ENCODE measurements at places on chromosomes 1 and 21.

GRCh38 chr1:31930836-31931592 lies 7.2 kb downstream of the PTP4A2 start:
- no peak for DNase-seq

GRCh38 chr1:67367370-67368045 lies 59.8 kb downstream of the IL12RB2 start:
- DNase-seq: peak; percentile 89

DNA sequence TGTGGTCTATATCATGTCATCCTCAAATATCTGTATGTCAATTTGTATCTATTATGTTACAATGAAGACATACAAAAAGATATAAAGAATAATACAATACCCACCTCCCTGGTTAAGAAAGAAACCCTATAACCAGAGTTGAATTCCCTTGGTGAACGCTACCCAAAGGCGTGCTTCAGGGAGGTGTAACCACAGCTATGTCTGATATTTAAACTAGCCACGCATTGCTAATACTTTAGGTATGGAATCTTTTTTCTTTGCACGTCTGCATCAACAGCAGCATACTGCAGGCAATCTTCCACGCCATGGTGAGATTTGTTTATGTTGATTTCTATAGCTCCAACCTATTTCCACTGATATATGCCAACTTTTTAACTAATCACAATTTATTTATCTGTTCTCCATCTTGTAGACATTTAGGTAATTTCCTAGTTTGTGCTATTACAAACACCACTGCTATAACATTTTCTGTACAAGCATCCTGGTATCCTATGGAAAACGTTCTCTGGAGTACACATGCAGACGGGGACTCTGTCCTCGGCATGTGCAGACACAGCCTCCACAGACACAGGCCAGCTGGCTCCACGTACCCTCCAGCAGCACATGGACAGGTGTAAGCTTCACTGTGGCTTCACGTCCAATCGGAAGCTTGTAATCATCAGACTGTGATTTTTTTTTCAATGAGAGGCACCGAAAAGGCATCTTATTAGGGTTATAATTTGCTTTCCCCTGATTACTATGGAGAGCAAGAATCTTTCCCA lies 58.5 kb downstream of the HSF2BP start:
- DNase-seq: no peak

- DNase-seq: no peak
These were observed 82.0 kb upstream of the PTGFR start for GRCh38 chr1:78408810-78409209.

- DNase-seq: no peak
These were observed 5.1 kb downstream of the MINDY1 start for GRCh38 chr1:151001602-151002001.

DNA sequence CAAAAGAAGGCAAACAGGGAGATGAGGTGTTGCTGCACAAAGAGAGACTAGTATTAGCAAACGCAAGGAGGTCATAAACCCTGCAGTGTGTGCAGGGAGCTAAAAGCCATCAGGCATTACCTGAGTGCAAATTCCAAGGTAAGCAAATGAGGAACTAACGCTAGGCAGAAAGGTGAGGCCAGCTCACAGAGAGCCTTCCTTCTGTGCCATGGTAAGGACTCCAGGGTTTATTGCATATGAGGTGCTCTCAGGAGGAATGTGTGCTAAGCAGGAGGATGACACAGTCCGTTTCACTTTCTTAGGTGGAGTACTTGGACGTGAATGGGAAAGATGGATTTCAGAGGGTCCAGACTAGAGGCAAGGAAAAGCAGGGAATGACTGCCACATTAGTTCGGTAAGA lies 44.6 kb upstream of the MYBPHL start:
- no peak for DNase-seq

- no peak for DNase-seq
These were observed 134.0 kb downstream of the HIVEP3 start for GRCh38 chr1:41784531-41785274.

- DNase-seq: no peak
These were observed 181.4 kb upstream of the L1TD1 start for GRCh38 chr1:62013264-62013663.

- no peak for DNase-seq
These were observed 85.9 kb downstream of the PSMG1 start for GRCh38 chr21:39097335-39097861.

GRCh38 chr21:28943631-28944030 lies 49.0 kb downstream of the LTN1 start:
- no peak for DNase-seq

- peak; percentile 30 for DNase-seq
These were observed 19.7 kb downstream of the BTG2 start for GRCh38 chr1:203325026-203325417.

DNA sequence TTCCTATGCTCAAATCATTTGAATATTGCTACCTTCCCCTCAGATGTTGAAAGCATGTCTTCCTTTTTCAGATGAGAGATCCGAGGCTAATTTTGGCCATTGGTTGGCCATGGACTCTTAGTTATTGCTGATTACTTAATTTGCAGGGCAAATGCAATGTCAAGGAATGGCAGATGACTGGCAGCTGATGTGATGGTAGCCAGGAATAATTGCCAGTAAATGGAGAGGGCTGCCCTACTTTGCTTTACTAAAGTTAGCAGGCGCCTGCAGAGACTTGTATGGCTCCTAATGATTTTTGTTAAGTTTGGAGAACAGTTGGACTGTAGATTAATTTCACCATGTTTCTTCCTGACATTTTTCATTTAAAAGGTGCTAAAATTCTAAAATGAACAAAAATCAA lies 128.9 kb downstream of the XCL2 start:
- no peak for DNase-seq

DNA sequence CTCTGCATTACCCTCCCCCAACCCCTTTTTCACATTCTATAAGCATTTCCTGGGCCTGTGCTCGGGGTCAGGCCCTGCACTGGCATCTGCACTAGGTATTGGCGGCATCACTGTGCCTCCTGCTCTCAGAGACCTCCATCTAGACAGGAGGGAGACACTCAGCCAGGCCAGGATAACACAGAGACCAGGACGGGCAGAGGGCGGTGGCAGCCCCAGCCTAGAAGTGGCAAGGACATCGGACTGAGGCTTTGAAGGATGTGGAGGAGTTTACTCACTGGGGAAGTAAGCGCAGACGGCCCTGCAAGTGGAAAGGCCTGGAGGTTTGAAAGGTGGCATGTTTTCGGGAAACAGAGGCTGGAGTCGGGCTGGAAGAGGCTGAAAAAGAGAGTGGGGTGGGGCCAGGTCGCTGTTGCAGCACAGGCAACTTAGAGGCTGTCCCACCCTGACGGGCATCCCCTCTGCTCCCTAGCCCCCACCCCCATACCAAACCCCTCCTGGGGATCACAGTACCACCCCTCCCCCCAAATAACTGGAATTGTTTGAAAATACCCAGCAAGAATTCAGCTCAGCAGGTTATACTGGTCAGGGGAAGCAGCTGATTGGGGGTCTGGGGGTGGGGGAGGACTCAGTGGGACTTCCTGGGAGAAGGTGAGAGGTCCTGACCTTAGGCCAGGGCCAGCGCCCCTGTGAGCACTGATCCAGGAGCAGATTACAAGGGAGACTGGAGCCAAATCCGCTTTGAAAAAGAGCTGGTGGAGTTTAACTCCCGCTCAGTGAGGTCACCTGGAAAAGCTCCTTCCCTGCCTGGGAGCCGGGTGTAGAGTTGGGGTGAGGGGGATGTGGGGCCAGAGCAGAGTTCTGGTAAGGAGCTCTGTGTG lies 121.8 kb upstream of the WNT4 start:
- DNase-seq: no peak

DNA sequence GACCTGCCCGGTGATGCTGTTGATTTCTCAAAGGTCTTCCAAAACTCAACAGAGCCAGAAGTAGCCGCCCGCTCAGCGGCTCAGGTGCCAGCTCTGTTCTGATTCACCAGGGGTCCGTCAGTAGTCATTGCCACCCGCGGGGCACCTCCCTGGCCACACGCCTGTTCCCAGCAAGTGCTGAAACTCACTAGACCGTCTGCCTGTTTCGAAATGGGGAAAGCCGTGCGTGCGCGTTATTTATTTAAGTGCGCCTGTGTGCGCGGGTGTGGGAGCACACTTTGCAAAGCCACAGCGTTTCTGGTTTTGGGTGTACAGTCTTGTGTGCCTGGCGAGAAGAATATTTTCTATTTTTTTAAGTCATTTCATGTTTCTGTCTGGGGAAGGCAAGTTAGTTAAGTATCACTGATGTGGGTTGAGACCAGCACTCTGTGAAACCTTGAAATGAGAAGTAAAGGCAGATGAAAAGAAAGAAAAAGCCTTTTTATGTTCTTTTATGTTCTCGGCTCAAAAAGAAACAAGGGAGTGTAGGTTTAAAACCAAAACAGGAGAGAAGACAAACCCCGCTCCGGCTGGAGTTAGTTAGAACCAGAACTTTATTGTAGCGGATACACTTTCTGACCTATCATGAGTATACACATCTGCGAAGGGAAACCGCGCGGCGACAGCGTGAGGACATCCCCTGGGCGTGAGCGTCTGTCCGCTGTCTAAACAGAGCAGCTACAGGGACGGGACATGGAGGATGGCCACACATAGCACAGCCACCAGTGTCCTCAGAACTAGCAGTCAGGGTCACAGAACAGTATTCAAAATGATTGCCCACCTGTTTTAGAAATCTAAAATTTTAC lies 77.1 kb downstream of the PIK3CD start:
- DNase-seq: no peak

GRCh38 chr21:45910548-45911221 lies 70.9 kb upstream of the COL6A1 start:
- peak; percentile 30 for DNase-seq

GRCh38 chr1:115556236-115556635 lies 85.5 kb upstream of the VANGL1 start:
- no peak for DNase-seq

GRCh38 chr1:92951141-92951582 lies 10.1 kb downstream of the DIPK1A start:
- DNase-seq: no peak

- no peak for DNase-seq
These were observed 98.4 kb upstream of the TNR start for GRCh38 chr1:175841738-175842187.

- no peak for DNase-seq
These were observed 53.9 kb downstream of the OBSCN start for GRCh38 chr1:228261706-228262105.

GRCh38 chr1:217660353-217661062 lies 29.4 kb downstream of the SPATA17 start:
- no peak for DNase-seq

- no peak for DNase-seq
These were observed 37.9 kb downstream of the ACOT7 start for GRCh38 chr1:6355621-6356020.

DNA sequence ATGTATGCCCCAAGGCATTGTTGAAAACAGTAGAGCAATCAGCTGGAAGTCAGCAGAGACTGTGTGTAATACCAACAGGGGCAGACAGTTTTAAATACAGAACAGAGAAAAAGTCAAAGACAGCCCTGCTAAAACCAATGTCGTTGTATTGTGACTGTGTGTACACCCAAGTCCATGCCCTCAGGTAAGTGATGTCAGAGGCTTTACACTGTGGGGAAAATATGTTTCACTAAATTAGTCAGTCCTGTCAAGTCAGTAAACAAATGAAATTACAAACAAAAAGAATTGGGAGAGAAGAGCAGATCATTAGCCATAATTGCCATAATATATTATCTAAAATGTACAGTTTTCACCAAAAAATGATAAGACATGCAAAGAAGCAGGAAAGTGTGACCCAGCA lies 2.4 kb upstream of the CYP2J2 start:
- no peak for DNase-seq

- peak; percentile 36 for DNase-seq
These were observed 8.9 kb upstream of the KCNJ15 start for GRCh38 chr21:38247738-38248510.

DNA sequence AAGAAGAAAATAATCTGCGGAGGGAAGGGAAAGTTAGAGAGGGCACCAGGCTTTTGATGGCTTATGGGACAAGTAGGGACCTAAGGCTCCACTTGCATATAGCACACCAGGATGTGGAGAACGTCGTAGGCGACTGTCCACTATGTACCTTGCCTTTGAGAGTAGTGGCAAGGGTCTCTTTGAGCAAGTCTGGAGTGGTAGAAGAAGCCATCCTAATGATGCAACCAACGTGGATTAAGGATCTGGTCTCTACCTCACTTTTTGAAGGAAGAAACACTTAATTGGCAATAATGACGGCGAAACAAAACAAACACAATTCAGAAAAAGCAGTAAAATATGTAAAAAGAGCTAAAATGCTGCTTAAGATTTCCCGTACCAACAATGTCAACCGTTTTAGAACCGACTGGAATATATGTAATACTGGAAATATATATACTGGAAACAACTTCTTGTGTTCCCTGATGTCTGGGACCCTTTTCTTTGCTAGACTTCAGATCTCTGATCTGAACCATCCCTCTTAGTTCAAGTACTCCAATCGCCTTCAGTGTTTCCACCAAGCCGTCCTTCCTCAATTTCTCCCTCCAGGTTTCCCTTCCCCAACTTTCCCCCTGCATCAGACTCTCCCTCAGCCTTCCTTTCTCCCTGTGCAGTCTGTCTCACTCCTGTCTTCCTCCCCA lies 821 bp upstream of the KHDRBS1 start:
- DNase-seq: no peak

- peak; percentile 61 for DNase-seq
These were observed 58.4 kb upstream of the COL6A1 start for GRCh38 chr21:45923146-45923545.

DNA sequence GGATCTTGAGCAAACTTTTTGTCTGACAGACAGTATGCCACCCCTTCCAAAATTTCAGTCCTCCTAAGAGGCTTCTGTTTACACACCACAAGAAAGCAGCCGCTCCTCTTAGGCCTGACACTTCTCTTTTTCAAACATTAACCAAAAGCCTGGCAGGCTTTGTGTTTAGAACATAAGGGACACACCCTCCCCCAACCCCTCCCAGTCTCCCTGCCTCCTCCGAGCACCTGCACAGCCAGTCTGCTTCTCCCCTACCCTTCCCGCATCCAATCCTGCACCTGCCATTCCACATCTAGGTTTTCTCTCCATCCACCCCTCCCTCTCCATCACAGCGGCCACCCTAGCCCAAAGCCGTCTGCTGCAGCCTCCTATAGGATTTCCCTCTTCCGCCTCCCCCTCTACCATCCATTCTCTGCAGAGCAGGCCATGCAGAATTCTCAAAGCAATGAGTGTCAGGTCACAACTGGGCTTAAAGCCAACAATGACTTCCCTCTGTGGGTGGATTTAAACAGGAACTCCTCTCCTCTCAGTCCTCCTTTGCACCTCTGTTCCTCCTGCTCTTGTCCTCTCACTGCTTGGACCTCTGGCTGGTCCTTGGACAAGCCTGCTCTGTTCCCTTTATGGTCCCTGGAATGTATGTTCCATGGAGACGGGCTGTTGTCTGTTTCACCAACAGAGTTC lies 478.2 kb downstream of the NPHP4 start:
- DNase-seq: no peak
